ENCODE measurements at places on chromosomes 6 and 20.

DNA sequence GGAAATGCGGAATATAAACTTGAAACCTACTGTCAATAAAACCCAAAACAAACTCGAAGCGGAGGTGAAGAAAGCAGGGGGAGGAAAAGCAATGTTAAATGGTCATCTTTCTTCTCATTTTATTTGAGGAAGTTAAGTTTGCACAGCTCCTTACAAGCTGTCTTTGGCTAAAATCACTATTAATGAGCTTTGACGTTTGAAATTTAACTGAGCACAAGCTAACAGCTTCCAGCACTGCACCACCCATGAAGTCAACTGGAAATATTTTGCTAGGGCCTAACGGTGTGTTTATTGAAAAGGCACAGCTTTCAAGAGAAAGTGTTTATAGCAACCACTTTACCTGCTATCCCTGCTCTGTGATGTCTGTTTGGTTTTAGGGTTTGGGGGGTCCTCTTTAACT lies 103.8 kb downstream of the PKHD1 start:
- DNase-seq, result no peak

DNA sequence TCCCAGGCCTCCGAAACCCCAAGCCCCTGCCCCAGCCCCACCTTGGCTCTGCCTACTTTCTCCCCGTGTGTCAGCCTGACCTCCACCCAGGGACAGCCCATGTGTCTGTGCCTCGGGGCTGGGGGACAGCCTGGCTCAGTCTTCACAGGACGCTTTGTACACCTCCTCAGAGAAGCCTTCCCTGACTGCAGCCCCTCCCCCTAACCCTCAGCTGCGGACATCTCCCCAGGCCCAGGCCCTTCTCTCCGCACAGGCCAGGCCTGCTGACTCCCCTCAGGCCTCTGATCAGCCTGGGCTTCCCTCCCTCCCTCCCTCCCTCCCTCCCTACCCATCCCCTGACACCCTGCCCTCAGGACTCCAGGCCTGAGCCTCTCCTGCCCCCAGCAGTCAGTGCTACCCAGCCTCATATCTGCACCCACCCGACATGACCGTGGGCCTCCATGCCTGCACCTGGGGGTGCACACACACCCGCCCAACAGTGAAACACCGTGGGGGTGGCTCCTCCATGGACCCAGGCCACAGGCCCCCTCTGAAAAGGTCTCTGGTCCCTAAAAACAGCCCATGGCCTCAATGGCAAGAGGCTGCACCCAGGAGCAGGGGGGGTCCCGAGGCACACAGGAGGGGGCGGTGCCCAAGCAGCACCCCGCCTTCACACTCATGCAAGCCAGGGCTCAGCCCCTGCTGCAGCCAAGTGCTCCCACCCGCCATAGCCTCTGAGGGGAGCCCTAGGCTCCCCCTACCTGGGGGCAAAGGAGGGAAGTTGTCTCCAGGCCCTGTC lies 12.9 kb downstream of the LAMA5 start:
- no peak for DNase-seq

GRCh38 chr6:81787313-81788068 lies 35.0 kb upstream of the TENT5A start:
- DNase-seq, result no peak

DNA sequence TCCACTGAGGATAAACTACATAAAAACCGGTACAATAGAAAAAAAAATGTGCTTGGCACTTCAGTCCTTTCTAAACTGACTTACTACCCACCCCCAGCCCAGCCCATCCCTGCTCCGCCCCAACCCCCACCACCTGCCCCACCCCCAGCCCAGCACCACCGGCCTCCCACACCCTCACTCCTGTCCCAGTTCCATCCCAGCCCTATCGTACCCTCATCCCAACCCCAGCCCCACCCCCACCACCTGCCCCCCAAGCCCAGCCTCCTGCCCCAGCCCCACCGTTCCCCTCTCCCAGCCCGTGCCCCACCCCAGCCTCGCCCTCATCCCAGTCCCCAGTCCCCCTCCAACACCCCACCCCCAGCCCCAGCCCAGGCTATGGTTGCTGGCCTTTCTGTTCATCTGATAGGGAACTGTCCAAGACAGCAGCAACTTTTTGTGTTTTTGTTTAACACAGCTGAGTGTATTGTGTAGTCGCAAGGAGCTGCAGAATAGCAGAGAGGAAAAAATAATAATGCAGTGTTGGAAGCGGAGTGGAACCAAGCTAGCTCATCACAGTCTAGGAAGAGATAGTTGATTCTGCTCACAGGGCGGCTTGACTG lies 61.9 kb downstream of the SASH1 start:
- DNase-seq, result no peak

DNA sequence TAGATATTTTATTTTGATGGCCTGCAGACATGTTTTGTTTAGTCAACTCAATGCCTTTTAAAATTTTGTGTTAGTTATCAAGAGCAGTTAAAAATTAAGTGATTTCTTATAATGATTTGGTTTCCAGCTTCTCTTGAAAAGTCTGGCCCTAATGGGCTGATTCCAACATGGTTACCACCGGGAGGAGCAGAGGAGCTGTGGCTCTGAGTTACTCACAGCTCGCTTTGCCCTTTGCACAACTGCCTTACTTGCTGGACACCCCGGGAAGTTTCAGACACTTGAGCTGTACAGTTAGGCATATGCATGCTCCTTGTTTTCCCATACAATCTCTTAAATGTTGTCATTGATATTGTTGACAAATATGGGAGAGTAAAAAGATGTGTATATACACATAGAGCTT lies 173.1 kb upstream of the MMS22L start:
- DNase-seq, result no peak

GRCh38 chr6:48486876-48487275 lies 375.9 kb upstream of the PTCHD4 start:
- DNase-seq, result no peak

DNA sequence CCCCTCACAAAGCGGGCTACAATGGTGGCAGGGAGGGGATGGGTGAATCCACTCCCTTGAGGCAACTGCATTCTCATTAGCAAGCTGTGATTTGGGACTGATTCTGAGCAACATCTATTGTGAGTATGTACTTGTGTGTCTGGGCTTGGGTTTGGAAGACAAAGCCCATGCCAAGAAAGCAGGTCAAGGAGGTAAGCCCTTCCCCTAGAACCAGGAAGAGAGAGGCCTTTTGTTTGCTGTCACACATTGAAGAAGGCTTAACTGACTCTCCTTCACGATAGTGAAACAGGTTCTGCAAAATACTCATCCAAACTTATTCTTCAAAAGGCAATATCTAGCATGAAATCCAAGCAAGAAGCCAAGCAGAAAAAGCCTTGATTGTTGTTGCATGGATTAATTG lies 403.1 kb upstream of the ID4 start:
- no peak for DNase-seq

DNA sequence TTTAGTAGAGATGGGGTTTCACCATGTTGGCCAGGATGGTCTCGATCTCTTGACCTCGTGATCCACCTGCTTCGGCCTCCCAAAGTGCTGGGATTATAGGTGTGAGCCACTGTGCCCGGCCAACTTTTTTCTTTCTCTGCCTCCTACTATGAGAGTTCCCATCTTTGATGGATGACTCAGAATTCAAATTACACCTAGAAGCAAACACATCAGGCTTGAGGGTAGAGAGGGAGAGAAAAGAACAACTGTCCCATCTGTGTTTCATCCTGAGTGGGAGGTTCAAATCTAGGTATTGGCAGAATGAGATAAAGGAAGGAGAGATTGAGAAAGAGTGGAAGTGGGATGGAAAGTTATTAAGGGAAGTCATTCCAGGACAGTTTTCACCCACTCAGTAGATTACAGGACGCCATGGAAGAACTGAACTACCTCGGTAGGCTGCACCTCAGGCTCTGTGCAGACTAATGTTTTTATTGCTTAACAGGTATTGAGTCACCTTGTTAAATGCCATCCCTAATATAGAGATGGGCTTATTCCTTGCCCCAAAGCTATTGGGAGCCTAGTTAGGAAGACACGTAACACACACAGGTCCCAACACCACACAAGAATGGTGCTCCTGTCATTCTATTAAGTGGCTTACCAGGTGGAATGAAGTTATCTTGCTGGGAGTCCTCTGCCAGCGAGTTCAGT lies 275.7 kb downstream of the SOX4 start:
- no peak for DNase-seq

GRCh38 chr6:125752773-125753172 lies 3.3 kb downstream of the HEY2 start:
- DNase-seq, result no peak

- DNase-seq, result no peak
Observed at GRCh38 chr20:35823937-35824336, 52.1 kb downstream of the PHF20 start.

- DNase-seq, result peak; percentile 2
Observed at GRCh38 chr6:146803601-146804000, 204.8 kb downstream of the ADGB start.

DNA sequence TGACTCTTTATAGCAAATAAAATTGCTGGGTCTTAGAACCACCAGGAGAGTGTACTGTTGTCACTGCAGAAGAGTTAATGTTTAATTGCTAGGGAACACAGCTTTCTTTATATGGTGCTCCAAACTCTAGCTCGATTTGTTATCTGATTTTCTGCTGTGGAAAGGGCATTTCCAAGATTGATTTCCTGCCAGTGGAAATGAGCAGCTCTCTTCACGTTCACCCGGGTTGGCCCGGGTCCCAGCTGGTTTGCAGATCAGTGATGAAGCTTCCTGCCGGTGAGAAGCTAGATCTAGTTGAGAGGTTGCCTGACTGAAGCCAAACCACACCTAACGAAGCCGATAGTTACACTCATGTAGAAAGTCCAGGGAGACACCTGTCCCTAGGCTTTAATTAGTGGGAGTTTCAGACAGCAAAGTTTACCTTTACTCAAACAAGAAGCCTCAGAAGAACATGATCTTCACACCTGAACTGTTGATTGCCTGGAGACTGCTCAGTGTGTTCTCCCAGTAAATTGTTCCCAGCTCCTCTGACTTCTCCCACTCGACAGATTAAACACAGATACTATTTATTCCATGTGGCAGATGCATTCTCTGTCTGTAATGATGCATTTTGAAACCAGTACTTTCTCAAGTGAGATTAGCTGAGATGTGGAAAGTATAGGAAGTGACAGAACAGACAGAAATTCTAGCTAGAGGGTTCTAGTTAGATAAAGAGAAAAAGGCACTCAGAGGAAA lies 27.8 kb downstream of the PAQR8 start:
- peak; percentile 86 for DNase-seq

DNA sequence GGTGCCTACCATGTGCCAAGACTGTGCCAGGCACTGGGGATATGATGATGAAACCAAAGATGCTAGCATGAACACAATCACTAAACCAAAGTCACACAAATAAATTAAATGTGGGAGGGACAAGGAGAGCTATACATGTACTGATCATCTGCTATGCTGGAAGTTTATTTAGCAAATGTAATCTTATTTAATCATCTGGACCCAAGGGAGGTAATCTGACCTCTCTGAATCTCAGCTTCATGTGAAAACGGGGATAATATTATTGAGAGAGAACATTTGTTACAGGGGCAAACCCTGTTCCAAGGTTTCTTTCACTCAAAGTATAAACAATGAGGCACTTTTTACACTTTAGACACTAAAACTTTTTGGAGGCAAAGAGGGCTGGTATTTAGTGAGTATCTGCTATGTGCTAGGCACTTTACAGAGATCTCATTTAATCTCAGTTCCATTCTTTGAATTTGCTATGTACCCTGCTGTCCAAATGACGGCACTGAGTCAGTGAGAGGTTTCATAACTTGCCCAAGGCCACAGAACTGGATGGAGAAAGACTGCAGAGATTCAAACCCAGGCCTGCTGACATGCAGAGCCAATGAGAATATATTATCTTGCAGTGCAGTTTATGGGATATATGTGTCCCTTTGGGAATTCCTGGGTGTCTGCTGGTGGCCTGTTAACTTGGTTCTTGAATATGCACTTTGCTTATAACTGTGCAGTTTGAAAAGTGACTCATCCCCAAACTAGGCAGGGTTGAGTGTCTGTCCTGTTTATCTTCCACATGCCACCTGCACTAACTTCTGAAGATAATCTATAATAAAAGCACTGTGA lies 3.3 kb upstream of the ASXL1 start:
- no peak for DNase-seq

DNA sequence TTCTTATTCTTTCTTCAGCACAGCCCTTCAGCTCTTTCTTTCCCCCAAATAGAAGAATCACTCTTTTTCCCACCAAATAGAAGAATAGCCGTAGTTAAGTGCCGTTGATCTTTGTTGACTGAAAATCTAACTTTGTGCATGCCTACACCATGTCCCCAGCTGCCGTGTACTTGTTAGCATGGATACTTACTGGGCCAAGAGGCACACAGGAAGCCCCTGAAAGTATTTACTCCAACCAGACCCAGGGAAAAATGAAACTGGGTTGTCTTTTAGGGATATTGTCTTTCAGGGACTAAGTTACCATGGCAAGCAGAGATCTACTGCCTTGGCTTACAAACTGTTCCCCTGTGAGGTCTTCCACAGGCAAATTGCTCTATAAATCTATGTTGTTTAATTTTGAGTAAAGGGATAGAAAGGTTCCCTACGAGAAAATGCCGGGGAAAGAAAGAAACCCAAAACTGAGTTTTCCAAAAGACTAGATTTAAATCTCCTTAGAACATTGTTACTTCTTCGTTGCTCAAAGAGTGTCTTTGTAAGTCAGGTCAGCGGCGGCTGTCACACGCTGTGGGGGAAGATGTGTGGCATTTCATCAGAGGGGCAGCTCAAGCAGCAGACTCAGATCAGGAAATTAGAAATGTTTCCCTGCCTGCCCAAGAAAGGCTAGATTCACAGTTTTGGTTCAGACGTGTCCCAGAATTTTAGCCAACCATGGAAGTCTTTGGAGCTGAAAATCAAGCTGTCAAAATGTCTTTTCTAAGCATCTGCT lies 188.2 kb upstream of the PRND start:
- DNase-seq, result no peak

DNA sequence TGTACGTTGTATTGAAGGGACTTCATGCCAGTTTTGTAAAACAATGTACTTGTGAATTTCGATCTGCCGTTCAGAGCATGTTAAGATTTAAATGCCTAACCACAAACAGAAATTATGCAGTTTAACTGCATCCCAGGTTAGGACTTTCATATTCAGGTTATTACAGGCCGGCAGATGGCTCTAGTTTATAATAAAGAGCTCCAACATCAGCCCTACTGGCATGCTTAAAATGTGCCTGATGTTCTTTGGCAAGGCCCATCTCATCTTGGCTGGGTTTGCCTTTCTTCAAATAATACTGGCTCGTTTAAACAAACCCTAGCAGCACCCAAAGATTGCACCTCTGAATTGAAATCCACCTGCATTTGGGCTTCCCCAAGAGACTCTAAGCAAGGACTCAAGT lies 169.3 kb upstream of the RIN2 start:
- DNase-seq, result no peak
